ENCODE measurements at places on chromosomes 1 and 21.

GRCh38 chr1:230208619-230209261 lies 141.7 kb downstream of the GALNT2 start:
- no peak for DNase-seq

DNA sequence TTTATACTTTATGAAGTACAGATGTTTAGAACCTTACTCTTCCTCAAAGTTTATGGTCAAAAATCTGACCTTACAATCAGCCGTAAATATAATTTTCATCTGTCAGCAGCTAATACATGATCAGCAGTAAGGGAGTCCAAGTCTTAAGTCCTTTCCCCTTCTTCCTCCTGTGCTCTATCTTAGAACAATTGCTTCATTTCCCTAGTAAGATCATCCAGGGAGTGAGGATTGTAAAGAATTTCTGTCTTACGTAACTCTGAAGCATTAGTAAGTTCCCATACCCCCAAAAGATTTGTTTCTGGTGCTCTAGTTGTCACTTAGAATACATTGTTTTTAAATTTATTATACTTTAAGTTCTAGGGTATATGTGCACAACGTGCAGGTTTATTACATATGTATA lies 2.1 kb downstream of the SETDB1 start:
- no peak for DNase-seq

DNA sequence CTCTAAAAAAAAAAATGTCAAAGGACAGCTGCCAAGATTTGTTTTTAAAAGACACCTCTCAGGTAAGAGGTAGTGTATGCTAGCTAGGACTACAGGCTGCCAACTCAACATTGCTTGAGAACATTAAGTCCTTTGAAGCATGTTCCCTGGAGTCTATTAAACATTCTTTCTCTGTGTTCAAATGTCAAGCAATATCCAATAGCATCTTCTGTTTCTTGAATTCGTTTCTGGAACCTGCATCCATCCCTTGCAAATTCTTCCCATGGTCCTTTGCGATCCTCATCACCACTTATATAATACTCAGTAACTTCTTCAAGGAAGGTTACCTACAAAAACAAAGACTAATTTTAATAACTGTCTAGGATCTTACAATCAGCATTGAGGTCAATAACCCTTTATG lies 5.6 kb downstream of the PPP1R15B start:
- no peak for DNase-seq

DNA sequence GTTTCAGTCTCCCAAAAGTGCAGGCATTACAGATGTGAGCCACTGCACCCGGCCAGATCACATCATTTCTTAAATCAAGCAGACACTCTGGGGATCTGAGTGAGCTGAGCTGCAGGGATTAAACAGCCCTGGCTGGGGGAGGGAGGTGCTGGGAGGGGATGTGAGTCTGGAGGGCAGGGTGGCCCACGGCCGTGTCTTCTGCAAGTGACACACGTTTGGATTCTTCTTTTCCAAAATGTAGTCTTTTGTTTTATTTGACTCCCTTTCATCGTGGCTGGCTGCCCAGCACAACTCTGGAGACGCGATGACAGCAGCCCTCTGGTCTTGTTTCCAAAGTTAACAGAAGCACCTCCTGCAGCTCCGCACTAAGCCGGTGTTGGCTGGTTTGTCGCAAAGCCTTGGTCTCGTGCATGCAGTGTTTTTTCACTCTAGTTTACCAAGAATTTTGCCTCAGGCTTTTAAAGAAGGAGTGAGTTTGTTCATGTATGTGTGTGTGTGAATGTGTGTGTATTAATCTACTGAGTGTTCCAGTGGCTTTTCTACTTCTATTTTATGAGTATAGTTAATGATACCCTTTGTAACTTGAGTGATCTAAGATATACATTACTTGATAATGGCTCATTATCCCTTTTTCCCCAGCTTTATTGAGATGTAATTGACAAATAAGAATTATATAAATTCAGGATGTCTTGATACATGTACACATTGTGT lies 2.8 kb upstream of the KRTAP10-5 start:
- DNase-seq = no peak

- no peak for DNase-seq
Observed at GRCh38 chr1:67614511-67614934, 70.5 kb upstream of the GADD45A start.

GRCh38 chr1:234281826-234282489 lies 91.3 kb upstream of the COA6 start:
- DNase-seq = no peak

DNA sequence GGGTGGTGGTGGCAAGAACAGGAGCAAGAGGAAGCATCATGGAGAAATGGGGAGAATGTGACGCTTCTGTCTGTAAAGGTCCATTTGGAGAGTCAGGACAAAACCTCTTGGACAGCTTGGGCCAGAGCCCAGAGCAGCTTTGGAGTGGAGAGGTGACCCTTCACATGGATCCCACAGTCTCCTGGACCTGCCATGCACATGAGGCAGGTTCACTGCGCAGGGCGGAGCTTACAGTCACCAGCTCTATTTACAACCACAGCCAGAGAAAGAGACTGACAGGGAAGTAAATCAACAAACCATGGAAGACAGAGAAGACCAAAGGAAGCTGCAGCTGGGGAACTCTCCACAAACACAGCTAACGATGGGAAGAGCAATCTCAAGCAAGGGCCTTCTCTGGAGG lies 828 bp upstream of the RGS8 start:
- DNase-seq = no peak

- no peak for DNase-seq
Observed at GRCh38 chr1:96308314-96308713, 413.3 kb upstream of the PTBP2 start.

DNA sequence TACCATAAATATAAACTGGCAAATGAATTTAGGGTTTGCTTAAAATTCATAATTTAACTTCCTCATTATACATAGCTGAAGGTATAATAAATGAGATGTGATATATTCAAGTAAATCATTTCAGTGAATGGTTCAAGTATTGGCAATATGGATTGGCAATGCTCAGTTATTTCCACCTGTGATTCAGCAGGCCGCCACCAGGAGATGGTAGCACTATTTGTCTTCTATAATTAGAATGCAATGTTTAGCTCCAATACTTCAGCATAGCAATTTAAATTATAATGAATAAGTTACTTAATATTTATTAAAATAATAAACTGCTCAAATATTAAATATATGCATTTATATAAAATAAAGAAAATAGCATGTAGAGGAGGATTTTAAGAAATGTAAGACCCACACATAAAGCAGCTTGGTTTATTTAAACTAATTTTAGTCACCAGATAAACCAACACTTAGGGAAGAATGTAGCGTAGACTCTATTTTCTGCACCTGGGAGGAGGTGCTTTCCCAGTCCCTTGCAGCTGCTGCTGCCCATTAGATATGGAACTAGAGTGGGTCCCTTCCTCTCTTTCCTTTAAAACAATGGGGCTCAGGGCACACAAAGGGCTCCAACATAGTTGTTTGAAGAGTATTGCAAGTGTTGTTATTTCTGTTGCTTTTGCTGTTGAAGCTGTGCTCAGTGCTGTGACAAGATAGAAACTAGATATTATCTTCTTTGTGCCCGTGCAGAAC lies 62.1 kb downstream of the PLPPR4 start:
- no peak for DNase-seq

- DNase-seq = no peak
Observed at GRCh38 chr1:90335558-90335957, 340.6 kb downstream of the ZNF326 start.

DNA sequence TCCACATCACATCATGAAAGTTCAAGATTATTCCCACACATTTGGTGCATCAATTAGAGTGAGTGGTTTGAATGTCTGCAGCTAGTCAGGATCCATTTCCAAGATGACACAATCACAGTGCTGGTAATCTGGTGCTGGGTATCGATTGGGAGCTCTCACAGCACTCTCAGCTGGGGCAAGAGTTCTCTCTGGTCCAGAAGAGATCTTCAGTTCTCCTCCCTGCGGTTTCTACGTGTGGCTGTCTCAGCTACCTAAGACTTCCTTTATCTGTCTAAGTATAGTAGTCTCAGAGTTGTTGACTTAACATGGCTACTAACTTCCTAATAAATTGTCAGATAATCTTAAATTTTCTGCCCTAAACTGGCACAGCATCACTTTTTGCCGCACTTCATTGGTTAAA lies 358.0 kb upstream of the BRINP3 start:
- no peak for DNase-seq

DNA sequence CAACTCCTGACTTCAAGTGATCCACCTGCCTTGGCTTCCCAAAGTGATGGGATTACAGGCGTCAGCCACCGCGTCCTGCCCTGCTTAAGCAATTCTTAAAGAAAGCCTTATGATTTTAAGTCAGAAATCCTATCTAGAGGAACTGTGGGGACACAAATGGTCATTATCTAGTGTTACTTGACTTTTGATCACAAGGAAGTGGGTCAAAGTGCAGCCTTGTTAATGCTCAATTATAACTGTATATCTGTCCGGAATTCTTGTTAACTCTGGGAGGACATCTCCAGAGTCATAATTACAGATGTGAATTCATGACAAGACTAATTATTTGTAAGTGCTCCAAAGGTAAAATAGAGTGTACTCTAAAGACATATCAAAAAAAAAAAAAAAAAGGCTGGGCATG lies 76.9 kb upstream of the PUM1 start:
- DNase-seq = no peak

DNA sequence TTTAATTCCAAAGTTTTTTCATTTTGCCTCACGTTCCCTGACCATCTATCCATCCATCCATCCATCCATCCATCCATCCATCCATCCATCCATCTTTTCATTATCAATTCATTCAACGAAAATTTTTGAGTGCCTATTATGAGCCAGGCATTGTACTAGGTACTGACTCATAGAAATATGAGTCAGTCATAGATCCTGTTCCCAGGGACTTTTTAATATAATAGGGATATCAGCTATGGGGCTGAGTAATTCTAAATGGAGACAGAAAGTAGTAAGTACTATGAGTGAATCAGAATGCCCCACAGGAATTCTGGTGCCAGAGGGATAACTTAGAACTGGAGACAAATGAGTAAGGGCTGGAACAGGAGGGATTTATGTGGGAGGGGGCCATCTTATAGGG lies 49.8 kb upstream of the GNG12 start:
- peak; percentile 15 for DNase-seq

- no peak for DNase-seq
Observed at GRCh38 chr1:47701741-47702515, 264.1 kb downstream of the FOXD2 start.

DNA sequence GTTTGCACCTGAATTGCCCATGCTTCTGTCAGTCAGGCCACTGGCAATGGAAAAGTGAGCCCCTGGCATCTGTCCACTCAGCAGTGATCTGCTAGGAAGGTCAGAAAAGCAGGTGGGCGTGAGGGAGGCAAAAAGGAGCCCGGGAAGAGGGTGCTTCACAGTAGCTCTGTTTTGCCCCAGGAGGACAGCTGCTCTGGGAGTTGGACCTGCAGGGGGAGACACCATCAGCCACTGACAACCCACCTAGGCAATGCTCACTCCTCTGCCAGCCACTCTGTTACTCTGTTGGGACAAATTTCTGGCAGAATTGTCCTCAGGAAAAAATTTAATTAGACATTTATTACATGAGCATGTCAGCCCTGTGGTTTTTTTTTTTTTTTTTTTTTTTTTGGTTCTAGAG lies 146.4 kb downstream of the LRIG2 start:
- DNase-seq = no peak

DNA sequence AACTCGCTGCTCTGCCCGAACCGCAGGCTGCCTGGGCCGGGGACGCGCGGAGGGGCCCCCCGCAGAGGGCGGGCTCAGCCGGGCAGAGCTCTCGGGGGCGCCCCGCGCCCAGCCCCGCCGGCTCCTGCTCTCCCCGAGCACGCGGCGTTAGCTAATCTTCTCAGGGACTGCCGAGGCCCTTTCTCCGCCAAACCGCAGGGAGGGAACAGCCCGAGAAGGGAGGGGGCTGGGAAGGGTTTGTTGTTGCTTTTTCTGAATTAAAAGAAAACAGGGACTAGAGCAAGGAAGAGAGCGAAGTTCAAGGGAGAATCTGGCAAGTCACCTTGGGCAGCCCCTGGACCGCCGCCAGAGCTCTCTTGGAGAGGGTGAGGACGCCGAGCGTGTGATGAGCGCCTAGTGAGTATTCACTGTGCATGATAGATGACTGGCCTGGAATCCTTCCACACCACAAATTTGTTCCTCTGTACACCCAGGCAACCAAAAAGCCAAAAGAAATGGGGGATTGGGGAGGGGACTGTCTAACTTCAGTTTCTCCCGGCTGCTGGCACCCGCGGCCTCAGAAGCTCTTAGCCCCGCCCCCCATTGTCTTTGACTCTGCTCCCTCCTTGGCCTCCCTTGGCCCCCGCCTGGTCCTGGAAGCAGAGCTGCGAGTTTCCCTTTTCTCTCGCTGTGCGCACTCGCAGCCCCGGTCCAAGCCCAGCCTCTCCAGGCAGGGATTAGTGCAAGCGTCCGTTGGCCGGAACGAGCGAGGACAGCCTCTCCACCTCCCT lies 19.7 kb upstream of the LMX1A start:
- no peak for DNase-seq

DNA sequence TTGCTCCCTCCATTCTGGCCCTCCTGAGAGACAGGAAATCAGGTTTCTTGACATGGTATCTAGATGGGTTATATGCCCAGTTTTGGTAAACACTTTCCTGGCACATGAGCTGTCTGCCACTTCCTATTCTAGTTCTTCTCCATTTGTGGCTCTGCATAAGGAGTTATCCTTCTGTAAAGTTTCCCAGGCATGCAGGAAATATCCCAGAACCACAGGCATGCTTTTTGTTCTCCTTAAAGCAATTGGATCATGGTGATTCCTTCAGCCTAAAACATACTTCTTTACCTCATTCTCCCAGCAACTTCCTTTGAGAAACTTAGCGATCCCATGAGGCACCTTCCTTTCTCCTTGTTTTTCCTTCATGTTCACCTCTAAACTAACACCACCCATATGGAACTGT lies 199.8 kb downstream of the CRB1 start:
- no peak for DNase-seq

All from SW 1271 (cell line).